ENCODE measurements at places on chromosomes 13 and 19. TPM values are rescaled to one million over a fixed set of nuclear protein-coding genes. Genes with fewer than 3 reads are reported as not detected.
A peak's percentile ranks its signal among the peaks of the same experiment; 100 is the strongest.

Gene CTXN1
- not detected for total RNA-seq

Gene CEACAM7
- not detected for total RNA-seq

DNA sequence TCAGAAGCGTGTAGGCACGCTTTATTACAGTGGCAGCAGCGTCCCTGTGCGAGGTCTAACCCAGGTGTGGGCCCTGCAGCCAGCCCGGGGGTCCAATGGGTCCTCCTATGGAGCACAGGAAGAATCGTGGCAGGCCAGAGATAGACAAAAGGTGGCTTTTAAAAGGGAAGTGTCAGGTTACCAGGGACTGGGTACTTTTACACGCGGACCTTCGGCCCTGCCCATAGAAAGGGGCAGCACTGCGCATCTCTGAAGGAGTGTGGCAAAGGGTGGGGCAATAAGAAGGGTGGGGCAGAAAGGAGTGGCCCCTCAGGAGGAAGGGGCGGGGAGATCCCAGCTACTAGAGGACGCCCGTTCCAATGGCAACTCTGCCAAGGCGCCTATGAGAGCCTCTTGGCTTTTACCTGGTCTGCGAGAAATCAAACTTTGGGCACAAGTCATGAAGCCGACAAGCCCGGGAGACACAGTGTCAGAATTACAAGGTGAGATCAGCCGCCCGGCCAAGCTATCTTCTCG, 1419.8 kb downstream of the UQCRFS1 start:
- peak; percentile 39 for DNase-seq

Gene OR7A10
- total RNA-seq = not detected

- DNase-seq = no peak
These were observed 7.9 kb upstream of the RNASEH2B start for GRCh38 chr13:50901701-50902100.

Gene RFXAP
- 2.2 TPM for total RNA-seq

GRCh38 chr19:50854636-50855410, at the start of gene KLK3:
KLK3 (plus strand) TSS chr19:50854915; CDS start chr19:50854956, 41 bp downstream.
- no peak for DNase-seq

DNA sequence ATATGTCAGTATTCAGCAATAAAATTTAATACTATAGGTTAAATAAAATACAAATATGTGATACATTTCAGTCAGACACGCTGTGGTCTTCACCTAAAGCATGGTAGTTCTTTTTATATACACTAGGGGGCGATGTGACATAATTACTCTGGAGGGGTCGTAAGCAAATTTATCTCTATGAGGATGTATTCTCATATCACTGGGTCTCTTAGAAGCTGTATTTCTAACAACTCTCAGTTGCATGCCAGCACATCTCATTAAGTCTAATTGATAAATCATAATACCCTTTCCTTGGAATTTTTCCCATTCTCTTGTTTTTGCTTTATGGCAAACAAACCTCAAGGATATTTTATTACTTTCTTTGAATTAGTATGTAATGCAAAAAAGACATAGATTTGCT, 3.9 kb upstream of the PCDH17 start:
- no peak for DNase-seq

DNA sequence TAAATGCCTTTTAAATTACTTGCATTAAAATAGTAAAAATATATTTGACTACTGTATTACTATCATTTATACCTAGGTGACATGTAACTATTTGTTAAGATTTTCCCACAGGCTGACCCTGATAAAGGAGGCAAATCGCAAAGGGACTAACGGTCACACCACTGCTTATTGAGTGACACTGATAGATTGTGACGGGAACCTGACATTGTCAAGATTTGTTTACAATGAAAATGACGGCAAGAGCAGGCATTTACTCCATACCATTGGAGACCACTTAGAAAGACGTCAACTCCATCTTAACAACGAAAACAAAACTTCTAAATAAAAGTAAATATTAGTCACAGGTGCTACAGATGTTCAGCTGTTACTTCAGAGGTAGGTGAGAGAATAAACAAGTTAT, 289.0 kb downstream of the DACH1 start:
- DNase-seq = no peak

DNA sequence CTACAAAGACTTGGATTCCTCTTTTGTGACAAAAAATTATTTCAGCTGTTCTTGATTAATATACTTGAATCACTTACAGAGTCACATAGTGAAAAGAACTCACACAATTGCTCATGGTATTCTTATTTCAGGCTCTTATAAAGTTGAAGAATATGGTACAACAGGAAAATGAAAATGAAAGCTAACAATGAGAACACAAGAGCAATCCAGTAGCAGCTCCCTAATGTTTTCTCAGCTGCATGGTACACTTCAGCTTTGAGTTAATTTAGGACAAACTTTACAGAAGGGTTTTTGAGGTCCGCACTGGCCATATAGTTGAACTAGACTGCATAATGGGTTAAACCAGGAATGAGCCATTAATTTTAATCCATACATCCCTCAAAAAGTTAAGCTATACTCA, 1261.8 kb downstream of the SLITRK5 start:
- DNase-seq = no peak

Gene FGF14
- 0.14 TPM for total RNA-seq

DNA sequence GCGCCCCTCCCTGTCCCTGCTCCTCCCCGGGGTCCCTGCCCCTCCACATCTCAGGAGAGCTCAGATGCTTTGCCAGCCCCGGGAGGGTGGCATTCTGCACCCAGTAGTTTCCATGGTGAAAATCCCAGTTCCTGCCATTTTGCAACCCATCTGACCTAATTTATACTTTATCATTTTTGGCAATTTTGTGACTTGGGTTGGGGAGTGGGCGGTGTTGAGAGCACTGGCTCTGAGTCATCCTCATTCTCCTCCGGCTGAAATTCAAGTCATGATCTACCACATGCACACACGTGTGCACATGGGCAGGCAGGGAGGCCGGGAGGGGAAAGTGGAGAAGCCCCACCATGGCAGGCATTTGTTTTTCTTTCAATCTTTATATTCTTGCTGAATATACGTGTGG, 208.6 kb downstream of the URI1 start:
- no peak for DNase-seq

Gene RFPL4AL1
- not detected for total RNA-seq

DNA sequence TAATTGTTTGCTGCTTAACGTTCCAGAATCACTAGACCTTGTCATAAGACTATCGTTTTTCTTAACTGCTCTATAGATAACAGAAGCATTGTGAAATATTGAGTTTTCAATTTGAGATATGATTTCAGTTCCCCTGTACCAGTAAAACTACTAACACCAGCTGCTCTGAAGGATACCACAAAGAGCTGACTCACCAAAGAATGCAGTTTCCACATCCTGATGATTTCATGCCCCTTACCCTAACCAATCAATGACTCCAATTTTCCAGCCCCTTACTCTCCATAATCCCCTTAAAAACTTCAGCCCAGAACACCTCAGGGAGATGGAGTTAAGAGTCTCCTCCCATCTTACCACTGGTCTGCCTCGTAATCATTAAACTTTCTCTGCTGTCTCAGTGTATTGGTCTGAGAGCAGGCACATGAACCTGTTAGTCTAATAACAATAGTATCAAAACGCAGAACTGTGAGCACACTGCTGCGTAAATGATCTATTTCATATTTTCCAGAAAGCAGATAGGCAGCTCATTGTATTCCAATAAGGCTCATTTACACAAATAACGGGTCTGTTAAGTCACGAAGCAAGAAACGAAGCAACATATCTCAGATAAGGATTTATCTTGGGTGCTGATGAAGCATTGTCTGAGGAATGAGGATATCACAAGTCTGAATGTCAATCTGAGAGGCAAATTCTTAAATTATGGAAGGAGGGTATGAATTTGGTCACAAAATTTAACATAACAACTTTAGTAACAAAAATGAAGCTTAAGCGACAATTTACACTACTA, 14.1 kb upstream of the CCNA1 start:
- DNase-seq = no peak

DNA sequence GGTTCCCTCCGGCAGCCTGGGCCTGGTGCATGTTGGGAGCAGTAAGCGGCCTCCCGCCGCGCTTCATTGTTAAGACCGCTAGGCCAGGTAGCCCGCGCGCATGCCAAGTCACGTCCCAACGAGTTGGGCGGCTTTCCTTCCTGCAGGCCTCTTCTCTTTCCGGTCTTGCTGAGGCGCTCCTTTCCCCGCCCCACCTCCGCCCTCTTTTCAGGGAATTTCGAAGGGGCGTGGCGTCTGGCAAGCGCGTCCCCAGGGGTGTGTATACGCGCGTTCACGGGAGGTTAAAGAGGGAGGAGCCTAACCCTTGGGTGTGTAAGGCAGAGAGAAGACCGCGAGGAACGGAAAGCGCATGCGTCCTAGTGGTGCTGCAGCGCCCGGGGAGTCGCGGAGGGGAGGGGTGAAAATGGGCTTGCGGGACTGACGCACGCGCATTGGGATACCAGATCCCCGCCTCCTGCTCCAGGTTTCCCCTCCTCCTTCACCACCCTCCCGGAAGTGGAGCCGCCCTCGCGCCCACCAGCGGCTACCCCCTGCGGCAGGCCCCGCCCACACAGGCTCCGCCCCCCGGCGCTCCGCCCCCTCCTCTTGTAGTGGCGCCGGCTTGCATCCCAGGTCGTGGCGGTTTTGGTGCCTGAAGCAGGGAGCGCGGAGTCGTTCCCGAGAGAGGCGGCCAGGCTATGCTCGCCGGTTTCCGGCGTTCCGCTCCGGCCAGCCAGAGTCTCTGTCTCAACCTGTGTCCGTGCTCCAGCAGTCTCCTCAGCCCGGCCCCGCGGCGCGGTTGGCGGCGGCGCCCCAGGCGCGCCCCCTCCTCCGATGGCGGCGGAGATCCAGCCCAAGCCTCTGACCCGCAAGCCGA, at the start of gene WDFY2:
Gene WDFY2 (plus strand): TSS at position 588 of the 856 bp plus-strand sequence. CDS start 226 bp downstream, at position 814.
- peak; percentile 99 for DNase-seq

- DNase-seq = no peak
These were observed 75.2 kb upstream of the C13orf46 start for GRCh38 chr13:114049026-114049425.

- no peak for DNase-seq
These were observed 19.2 kb upstream of the GRTP1 start for GRCh38 chr13:113383089-113383488.

Gene TTC9B
- not detected for total RNA-seq

DNA sequence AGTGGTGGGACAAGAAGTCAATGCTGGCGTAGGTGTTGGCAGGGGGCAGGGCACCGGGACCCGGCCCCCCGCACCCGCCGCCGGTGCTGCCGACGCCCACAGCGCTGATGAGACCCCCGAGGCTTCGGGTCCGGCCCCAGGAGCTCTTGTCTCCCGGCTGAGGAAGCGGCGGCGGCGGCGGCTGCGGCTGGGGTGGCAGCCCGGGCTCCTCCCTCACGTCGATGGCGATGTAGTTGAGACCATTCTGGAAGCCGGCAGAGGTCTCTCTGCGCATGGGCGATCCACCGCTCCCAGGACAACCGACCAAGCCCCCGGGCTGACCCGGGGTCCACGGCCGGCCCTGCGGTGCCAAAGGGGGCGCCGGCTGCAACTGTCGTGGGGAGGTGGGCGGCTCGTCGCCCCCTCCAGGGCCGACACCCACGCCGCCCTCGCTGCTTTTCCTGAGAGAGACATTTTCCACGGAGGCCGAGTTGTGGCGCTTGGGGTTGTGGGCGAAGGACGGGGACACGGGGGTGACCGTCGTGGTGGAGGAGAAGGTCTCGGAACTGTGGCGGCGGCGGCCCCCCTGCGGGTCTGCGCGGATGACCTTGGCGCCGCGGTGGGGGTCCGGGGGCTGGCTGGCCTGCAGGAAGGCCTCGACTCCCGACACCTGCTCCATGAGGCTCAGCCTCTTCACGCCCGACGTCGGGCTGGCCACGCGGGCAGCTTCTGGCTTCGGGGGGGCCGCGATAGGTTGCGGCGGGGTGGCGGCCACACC, 4.1 kb downstream of the IRS2 start:
- no peak for DNase-seq

Gene NLRP9
- not detected for total RNA-seq

DNA sequence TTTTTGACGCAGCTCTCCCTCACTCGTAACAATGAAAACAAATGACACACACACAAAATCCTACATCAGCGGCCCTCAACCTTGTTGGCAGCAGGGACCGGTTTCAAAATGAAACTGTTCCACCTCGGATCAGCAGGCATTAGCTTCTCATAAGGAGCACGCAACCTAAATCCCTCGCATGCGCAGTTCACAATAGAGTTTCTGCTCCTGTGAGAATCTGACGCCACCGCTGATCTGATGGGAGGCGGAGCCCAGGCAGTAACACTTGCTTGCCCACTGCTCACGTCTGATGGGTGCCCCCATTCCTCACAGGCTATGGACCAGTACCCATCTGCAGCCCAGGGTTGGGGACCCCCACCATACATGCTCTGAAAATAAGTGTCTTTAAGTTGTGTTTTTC, 43.4 kb downstream of the DHRS12 start:
- DNase-seq = no peak

DNA sequence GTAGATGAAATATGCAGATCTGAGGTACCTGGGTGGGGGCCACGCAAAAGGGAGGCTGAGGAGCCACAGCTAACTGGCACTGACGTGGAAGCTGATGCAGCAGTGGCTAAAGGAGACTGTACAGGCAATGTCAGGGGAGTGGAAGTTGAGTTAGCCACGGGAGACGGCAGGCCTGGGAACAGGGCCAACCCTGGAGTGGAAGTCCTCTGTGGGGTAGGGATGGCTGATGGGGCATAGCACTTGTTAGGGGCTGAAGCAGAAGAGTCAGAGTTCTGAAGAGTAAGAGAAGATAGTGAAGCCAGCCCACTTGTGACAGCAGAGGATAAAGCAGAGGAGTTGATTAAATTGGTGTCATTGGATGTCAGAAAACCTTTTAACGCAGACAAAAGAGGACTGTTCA, 22.8 kb upstream of the STOML3 start:
- no peak for DNase-seq

Gene GAS6
- 854 TPM for total RNA-seq

DNA sequence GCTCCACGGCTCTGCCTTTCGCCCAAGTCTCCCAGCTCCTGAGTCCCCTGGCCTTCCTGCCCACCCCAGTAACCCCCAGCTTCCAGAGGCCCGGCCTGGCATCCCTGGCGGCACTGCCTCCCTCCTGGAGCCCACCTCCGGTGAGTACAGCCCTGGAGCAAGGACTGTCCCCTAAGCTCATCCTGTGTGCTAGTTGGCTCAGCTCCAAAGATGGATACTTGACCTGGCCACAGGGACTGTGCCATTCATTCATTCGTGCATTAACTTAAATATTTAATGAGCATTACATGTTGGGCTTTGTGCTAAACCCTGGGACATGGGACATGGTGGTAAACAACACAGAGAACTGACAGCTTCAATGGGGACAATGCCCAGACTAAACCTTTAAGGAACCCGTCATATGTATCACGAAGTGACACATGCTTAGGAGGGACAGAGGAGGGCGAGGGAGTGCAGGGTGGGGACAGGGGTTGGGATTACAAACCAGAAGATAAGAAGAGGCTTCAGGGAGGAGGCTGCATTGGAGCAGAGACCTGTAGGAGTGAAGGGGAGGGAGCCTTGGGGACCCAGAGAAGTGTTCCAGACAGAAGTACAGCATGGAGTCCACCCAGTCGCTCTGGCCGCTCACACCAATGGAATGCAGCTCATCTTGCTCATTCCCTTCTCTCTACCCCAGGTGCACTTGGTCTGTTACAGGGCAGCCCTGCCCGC, 6.9 kb upstream of the OVOL3 start:
- no peak for DNase-seq

DNA sequence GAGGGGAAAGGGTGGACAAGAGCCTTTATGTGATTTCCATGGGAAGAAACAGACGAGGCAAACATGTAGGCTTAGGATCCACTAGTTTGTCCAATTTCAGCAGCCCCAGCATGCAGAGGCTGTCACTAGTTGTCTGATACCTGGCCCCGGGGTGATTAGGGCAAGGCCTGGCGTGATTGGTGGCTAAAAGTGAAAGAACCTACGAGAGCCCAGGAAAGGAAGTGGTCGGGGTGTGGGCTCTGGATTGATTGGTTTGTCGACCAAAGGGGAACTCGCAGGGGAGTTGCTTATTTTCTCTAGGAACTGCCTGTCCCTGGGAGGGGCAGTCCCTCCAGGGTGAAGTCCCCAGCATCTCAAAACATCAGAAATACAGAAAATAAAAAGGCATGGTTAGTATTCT, 64.2 kb upstream of the UQCRFS1 start:
- DNase-seq = no peak

Gene SYT3
- total RNA-seq = not detected

Data from thoracic aorta (tissue), 2 donors.